ENCODE measurements at places on chromosomes 4 and X.

DNA sequence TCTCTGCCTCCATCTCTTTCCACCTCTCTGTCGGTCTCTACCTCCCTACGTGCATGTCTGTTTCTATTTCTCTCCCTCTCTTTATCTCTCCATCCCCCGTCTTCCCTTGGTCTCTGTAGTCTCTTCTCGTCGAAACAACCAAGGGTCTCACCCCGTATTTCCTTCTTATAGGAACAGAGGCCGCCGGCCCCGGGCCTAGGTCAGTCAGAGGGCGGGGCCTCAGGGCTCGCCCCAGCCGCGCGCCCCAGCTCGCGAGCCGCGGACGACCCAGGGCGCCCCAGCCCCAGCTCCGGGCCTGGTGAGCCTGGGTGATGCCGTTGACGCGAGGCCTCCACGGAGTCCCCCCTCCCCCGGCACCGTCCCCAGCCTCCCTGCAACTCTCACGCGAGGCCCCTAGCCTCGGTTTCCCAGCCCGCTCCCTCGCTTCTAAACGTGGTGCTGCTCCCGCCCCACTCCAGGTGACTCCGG is 6.6 kb downstream of the TIMM17B start:
- peak; percentile 54 for DNase-seq

DNA sequence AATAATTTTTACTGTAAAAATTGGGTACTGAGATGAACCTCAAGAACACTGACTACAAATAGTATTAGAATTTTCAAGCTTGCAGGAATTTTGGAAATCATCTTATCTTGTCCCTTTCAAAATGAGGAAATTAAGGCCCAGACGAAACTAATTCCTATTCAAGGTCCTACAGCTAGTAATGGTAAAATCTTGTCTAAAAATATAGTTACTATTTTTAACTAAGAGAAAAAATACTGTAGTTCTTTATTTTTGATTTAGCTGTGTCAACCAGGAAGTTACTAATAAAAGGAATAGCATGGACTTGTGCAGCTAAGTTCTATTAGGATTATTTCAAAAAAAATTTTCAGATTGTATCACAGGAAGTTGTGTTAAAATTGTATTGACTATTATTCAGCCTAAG is 12.7 kb downstream of the PRIMPOL start:
- DNase-seq: no peak

GRCh38 chrX:153968255-153968654 is 3.4 kb downstream of the HCFC1 start:
- DNase-seq: peak; percentile 32

- no peak for DNase-seq
These were observed 131.2 kb upstream of the STX18 start for GRCh38 chr4:4673070-4673469.

GRCh38 chr4:148315049-148315448 is 127.2 kb downstream of the NR3C2 start:
- DNase-seq: no peak

DNA sequence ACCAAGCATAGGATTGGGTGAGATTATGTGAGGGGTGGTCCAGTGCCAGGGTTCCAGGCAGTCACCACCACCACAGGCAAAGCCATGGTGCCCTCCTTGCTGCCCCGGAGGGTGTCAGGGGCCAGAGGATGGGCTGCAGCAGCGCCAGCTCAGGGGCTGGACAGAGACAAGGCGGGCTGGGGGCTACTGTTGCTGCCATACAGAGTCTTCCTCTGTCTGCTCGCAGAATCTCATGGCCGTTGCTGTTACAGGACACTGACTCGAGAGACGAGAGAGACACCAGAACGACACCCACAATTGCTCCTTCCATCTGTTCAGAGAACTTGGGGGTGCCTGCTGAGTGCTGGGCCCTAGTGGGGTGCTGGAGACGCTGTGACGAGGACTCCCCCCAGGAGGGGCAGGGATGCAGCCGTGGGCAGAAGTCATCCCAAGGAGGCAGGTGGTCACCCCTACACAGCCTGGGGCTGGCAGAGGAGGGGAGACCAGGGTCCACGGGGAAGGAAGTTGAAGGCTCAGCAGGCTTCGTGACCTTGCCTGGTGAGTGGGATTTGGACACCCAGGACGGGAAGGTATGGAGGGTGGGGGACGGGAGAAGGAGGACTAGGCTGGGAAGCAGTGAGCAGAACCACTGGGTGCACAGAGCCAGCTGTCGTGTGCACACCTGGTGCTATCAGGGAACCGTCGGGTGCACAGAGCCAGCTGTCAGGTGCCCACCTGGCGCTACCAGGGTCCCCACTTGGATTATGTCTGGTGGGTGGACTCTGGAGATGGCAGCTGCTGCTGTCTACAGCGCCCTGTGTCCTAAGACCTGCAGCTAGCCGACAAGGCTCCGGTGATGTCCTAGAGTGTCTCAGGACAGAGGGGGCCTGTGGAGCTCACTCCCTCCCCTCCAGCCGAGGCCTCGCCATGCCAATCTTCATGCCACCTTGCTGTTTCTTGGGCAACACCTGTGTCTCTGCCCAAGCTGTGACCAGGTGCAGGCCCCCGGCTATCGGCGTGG is 43.9 kb upstream of the HMX1 start:
- DNase-seq: no peak

DNA sequence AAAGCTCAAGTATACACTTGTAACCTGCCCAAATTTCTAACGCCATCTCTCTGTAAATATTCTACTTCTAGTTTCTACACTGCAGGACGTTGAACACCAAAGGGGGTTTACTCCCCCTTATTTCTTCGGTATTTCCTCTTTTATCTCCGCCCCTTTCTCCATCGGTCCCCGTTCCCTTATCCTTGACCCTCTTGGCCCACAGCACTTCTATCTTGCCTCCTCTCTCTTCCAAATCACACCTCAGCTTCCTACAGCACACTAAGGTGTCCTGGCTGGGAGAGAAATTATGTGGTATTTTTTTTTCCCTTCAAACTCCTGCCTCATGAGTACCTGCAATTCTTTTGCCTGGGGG is 715 bp downstream of the ZMAT1 start:
- peak; percentile 57 for DNase-seq

DNA sequence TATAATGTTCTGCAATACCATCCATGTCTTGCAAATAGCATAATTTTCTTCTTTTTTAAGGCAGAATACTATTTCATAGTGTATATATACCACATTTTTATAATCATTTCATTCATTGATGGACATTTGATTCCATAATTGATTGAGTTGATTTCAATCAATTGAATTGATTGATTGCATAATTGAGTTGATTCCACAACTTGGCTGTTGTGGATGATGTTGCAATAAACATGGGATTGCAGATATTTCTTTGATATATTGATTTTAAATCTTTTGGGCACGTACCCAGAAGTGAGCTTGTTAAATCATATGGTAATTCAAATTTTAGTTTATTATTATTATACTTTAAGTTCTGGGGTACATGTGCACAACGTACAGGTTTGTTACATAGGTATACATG is 232.8 kb downstream of the GALNTL6 start:
- no peak for DNase-seq

Data from eye (tissue), 1 donor.